ENCODE measurements at places on chromosomes 7 and 10.
A peak's percentile ranks its signal among the peaks of the same experiment; 100 is the strongest.

GRCh38 chr7:96059075-96059474, 262.8 kb downstream of the SLC25A13 start:
- no peak for DNase-seq

DNA sequence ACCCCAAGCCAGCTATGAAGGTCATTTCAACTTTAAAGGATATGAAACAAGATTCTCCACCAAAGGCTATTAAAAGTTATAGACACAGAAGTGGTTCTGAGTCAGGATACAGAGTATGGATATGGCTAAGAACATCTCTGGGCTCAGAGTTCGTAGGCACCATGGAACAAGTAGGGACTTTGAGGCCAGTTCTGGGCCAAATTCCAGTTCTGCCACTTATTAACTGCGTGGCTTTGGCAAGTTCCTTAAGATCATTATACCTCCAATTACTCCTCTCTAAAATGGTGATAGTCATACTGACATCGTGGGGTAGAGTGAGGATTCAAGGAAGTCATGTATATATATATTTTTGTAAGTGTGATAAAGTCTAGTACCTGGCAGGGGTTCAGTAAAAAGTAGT, 105.8 kb upstream of the NFE2L3 start:
- DNase-seq = no peak

- DNase-seq = no peak
Observed at GRCh38 chr7:47670729-47671128, 88.8 kb upstream of the TNS3 start.

- no peak for DNase-seq
Observed at GRCh38 chr10:6115824-6116350, 27.1 kb downstream of the RBM17 start.

- DNase-seq = no peak
Observed at GRCh38 chr7:111437736-111438135, 124.6 kb downstream of the IMMP2L start.

DNA sequence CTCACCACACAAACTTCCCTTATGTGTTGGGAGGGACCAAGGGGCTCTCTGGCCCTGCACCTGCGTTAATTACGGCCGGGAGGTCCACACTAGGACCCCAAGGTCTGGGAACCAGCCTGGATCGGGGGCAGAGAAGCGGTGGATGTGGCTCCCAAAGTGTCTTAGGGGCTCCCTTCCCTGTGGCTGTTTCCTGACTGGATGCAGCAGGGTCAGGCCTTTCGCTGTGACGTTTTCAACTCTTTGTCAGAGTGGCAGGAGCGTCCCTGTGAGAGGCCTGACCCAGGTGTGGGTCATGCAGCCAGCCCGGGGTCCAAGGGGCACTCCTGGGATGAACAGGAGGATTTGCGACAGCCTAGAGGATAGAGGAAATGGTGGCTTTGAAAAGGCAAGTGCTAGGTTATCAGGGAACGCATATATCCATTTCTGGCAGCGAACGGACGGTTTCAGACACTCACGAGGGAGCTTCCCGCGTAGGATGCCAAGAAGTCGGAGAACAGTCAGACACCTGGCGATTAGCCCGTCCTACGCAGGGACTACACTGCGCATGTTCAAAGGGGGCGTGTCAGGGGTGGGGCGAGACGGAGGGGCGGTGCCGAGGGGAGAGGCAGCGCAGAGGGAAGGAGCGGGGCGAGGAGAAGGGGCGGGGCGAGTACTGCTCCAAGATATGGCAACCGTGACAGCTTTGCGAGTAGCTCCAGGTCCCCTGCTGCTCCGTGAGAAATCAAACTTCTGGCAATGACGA, 46.2 kb upstream of the ZNF716 start:
- no peak for DNase-seq

DNA sequence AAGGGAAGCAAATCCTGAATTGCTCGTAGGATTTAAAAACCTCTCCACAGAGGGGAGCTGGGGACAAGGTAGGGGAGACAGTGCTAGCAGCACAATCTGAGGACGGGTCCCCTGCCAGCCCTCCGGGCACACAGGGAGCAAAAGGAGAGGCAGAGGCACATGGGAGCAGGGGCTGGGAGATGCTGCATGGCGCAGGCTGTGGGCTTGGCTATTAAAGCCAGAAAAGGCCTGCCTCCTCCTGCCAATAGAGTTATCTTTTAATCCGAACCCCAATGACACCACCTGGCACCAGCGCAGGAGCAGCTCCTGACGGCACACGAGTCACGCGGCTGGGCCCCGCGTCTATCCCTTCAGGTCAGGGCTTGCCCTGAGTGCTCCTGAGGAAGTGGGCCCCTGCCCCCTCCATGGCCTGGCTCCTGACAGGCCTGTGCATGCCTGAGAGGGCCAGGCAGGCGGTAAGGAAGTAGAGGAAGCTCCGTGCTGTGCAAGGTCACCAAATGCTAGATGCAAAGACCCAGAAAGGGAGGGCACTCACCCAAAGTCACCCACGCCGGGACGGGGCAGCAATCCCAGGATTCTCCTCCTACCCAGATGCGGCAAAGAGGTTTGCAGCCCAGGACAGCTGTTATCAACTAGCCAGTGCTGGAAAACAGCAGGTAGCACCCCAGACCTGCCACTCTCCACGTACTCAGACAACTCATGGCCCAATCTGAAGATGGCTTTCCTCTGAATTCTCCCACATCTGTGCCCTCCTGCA, 28.1 kb downstream of the DLG5 start:
- no peak for DNase-seq

GRCh38 chr7:136998495-136998894, 130.0 kb downstream of the CHRM2 start:
- no peak for DNase-seq

- DNase-seq = no peak
Observed at GRCh38 chr7:128835790-128836641, 5.8 kb downstream of the FLNC start.

- no peak for DNase-seq
Observed at GRCh38 chr7:82021036-82021435, 251.2 kb upstream of the HGF start.

- no peak for DNase-seq
Observed at GRCh38 chr7:92737706-92738105, 98.7 kb downstream of the CDK6 start.

DNA sequence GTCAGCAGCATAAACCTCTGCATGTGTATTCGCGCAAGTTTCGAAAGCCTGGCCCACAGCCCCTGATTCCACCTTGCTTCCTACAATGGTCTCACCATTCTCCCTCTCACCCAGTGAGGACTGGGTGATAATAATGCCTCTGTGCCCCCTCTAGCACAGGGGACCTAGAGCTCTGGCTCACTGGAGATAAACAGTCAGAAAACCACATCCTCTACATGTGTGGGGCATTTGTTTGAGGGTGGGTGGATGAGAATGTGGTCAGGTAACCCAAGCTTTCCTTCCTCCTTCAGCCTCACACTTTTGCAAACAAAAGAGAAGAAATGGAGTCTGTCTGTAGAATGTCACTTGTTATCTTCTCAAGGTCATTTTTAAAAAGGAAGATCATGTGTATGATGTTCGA, 373.5 kb downstream of the KCNMA1 start:
- peak; percentile 65 for DNase-seq

DNA sequence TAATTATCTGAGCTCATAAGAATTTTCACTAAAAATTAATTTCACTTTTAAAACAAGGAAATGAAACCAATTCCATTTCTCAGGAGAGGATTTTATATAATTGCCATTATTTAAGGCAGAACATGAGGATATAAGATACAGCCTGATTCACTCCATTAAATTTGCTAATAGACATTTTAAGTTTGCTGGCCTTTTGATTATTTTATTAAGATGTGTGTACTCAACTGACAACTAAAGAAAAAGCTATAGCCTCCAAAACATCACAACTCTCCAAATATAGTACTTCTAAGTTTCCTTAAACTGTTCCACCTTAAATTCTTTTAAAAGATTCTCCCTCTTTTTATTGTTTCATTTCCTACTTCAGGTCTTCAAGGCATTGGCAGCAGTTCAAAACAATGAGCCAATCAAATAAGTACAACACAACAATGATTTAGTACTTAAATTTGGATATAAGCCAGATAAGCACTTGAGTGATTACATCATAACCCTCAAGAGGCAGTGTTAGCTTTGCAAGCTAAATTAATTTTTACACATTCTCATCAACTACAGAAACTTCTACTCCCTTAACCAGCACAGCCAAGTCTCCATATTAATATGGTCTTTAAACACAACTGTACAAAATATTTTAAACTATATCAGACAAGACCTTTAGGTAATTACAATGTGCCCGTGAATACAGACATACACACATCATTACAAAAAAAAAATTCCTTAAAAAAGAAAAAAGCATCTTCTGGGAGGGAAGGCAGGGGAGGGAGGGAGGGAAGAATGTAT, 121.8 kb downstream of the KMT2C start:
- no peak for DNase-seq

DNA sequence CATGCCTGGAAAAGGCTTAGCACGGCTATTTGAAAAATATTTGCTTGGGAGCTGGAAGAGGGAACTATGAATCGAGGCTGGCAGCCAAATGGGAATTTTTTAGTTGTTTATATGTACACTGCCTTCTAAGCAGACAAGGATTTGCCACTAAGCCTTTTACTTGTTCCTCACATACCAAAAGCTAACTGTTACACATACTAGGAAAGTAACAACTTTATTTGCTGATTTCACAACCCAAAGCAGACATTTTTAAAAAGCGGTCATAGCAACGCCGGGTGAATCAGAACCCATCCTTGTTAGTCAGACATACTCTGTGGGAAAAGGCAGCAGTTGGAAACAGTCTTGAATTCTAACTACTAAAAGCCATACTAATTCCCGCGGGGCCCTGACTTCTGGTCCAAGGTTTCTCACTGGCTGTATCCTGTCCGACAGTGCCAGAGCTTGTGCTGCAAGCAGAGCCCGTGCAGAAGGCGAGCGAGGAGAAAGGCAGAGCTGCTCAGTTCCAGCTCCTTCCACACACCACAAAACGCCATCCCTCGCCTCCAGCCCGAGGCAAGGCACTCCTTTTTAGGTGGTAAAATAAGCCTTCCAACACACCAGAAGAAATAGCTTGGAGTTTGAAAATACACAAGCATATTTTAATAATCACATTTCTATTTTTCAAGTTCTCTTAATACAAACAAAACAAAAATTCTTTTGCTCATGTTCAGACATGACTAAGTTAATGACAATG, 89.2 kb downstream of the RNF216 start:
- DNase-seq = no peak

- no peak for DNase-seq
Observed at GRCh38 chr7:34123316-34123715, 218.0 kb downstream of the BMPER start.

GRCh38 chr7:105219771-105220160, 169.0 kb downstream of the SRPK2 start:
- no peak for DNase-seq

- DNase-seq = no peak
Observed at GRCh38 chr7:123397746-123398338, 136.6 kb downstream of the IQUB start.

GRCh38 chr7:26409661-26410547, 118.2 kb downstream of the SNX10 start:
- DNase-seq = no peak

DNA sequence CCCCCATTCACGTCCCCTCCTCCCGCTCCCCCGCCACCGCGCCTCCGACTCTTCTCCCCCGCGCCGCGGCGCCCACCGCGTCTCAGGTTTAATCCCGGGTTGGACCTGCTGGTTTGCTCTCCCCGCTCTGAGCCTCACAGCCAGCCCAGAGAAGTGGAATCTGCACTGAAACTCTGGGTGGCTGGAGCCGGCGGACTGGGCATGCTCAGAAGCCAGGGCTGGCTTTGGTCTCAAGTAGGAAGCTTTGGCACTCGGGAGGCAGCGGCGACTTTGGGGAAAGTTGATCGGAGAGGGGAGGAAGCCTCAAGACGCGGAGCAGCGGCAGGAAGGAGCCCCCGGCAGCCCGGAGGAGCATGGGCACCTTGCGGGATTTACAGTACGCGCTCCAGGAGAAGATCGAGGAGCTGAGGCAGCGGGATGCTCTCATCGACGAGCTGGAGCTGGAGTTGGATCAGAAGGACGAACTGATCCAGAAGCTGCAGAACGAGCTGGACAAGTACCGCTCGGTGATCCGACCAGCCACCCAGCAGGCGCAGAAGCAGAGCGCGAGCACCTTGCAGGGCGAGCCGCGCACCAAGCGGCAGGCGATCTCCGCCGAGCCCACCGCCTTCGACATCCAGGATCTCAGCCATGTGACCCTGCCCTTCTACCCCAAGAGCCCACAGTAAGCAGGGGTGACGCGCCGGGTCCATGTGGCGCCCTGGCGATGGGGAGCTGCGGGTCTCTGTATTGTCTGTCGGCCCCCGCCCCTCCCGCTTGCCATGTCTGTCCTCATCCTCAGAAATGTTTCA, at the start of gene PRKG1:
PRKG1 (plus strand) TSS at position 250 of the 791 bp plus-strand sequence.
- peak; percentile 1 for DNase-seq

DNA sequence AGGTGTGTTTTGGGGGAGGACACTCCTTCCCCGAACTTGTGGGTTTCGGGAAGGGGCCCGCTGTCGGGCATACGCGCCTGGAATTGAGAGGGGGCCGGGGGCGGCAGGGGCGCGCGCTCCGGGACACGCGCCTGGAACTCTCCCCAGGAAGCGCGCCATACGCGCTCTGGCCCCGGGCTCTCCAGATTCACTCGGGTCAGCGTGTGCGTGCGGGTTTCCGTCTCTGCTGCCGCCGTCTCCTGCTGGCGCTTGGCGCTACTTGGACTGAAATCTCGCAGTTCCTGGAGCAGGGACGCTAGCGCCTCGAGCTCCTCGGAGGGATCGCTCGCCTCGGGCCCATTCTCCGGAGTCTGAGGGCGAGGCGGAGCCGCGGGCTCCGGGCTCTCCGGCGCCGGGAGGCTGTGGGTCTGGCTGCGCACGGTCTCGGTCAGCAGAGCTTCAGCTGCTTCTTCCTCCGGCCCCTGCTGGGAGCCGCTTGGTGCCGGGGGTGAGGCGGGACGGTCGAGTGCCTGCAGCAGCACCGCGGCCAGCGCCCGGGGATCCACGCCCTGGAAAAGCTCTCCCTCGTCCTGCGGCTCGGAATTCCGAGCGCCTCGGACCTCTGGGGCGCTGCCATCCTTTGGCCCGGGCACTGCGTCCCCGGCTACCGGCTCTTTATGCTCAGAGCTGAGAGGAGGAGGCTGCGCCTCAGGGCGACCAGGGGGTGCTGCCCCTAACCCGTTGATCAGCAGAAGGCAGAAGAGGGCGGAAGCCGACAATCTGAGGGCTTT, 1.1 kb downstream of the VGF start:
- no peak for DNase-seq

DNA sequence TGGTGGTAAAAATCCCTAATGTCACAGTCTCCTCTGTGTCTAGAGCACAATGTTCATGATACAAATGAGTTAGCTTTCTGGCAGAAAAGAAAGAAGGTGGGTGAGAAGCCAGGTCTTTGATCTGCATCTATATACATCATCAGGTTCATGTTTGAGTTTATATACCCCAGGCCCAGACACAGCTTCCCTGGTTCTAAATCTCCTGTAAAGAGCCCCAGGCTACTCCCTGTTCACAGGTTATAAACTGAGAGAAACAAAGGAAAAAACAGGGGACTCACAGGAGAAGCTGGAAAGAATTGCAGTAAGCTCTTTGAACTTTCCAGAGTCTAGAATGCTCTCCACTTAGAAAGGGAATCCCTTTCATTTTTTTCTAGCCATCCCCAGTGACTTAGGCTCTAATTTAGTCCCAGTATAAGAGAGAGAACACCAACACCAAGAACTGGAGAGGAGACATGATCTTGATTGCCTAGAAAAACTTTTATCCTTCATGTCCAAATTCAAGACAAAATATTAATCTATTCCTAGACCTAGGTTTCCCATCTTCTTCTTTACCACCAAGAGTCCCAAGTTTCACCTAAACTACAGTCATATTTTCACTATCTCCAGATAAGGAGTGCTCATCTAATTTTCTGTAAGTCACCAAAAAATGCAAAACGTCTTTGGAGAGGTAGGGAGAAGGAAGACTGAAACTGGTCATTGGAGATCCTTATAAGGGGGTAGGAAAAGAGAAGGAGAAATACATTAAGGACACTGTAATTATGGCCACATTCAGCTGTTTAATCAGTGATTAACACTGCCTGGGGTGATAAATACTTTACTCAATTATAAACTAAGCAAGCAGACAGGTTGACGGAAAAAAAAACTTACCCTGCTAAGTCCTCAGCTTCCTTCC, 469 bp downstream of the MSS51 start:
- DNase-seq = no peak

Data from immature natural killer cell (primary cell).